ENCODE measurements at places on chromosomes 13 and 19. TPM values are rescaled to one million over a fixed set of nuclear protein-coding genes. Genes with fewer than 3 reads are reported as not detected.

The ZNF416 gene
- total RNA-seq = 6.9 TPM

The MAP3K10 gene
- 7.4 TPM for total RNA-seq

The ZNF30 gene
- total RNA-seq = 3.1 TPM

DNA sequence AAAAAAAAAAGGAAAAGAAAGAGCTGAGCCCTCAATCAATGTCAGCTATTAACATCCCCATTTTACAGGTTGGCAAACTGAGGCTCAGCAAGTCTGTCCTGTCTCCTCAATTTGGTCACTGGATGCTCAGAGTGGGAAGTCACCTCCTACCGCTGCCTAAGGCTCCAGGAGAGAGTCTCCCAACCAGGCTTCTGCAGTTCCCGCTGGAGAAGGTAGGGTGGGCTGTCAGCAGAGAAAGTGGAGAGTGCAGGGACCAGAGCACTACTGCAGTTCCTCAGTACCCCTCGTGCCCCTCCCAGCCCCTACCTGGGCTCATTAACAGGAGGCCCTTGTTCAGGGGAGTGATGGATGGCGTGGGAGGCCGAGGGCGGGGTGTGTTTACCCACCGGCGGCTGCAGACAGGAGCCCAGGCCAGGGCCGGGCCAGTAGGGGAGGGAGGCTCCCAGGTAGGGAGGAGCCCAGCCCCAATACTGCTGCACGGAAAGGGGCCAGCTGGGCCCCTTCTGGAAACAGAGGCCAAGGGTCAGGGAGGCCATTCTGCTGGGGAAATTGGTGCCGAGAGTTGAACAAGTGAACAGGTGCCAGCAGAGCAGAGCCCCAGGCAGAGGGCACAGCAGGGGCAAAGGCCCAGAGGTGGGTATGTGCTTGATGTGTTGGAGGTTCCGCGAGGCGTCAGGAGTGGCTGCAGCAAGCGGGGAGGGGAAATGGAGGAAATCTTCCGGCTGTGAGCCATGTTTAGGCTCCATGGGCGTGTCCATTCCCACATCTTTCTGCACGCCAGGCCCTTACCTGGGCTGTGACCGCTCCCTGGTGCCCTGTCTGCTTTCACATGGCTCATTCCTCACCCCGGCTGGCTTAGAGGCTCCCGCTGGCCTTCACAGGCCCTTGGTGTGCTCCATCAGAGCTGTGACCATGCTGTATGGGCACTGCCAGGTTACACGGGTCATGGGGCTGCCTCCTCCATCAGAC is 7.6 kb upstream of the COMP start:
- DNase-seq = no peak

GRCh38 chr13:107778094-107778493 is 437.2 kb downstream of the LIG4 start:
- DNase-seq = no peak

DNA sequence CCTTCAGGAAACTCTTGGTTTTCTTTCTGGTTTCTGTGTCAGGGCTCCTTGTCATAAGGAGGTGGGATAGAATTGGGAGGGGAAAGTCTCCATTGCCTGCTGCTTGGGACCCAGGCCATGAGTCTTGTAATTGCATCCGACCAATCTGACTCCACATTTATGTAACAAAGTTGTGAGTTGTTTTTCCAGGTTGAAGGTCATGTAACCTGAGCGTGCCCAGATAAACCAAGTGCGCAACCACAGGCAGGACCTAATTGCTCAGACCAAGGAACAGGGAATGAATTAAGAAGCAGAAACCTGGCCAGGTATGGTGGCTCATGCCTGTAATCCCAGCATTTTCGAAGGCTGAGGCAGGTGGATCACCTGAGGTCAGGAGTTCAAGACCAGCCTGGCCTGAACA is 17.8 kb downstream of the RASL11A start:
- DNase-seq = no peak

DNA sequence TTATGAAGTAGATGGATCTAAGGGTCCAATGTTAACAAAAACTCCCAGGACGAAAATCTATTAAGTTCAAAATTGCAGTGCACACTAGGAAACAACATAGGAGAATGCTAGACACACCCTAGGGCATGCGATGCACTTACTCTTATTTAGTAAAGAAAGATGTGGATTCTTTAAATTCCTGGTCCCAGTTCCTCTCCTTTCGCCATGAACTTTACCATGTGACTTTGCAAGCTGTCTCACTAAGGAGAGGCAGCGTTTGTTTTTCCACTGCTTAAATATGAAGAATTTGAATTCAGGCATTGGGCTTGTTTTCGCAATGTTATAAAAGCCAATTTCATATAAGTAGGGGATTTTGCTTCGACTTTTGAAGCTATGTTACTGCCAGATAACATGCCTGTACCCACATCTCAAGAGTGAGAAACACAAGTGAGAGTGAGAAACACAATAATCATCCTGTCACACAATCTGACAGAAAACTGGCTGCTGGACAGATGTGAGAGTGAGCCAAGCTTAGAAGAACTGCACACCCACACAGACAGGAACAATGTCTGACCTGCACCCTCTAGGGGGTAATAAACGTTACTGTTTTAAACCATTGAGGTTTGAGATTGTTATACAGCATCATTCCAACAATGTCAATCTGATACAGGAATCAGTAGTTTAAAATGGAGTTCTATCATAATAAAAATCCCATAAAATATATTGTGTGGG is 1308.4 kb downstream of the SLITRK5 start:
- peak; percentile 12 for DNase-seq
